ENCODE measurements at places on chromosomes 6 and 20.

- no peak for DNase-seq
Measured at GRCh38 chr6:89999154-89999553, 104.9 kb downstream of the GJA10 start.

DNA sequence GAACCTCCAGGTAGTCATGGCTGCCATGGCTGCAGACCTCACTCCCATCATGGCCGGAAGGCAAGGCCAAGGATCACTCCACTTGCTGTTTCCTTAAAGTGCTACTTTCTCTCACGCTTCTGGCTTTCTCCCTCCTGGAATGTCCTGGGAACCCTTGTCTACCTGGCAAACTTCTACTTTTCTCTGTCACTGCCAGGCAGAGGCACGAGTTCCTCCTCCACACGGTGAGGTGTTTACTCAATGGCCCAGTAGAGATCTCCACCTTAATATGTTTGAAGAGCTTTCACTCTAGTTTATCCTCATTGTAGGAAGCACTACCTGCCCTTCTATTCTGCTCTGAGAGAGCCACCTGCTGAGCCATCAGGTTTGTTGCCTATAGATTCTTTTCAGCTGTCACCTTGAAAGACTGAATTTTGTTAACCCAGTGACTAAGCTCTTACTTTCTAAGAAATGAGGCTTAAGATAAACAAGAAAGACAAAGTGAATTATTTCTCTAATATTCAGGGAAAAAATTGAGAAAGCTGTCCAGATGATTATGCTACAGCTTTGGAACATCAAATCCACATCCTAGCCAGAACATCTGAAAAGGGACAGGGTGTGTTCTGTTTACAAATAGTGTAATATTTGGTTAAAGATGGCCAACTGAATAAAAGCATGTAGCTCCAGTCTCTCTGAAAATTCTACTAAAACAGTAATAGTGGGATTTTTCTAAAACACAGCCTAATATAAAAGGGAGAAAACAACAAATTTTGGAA lies 54.9 kb downstream of the PLAGL1 start:
- no peak for DNase-seq

DNA sequence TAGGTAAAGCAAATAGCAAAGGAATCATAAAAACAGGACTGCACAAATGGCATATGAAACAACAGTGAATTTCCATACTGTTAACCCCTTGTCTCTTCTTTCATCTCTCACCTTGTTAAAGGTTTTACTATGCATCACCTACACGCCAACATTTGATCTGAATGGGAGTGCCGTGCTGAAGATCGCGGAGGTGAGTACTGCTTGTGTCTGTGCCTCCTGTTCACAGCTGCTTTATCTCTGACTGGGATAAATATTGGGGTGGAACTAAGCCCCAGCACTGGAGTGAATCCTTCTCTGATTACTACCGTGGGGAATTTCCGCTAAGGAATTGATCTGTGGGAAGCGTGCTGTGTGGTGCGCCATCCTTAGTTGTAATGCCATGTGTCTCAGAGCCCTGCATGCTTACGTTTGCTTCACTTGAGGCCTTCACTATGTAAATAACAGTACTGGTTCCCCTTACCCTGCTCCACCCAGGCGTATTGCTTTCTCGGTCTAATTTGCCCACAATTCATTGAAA lies 11.4 kb upstream of the PBOV1 start:
- no peak for DNase-seq

GRCh38 chr6:141077355-141078333 lies 1055.1 kb upstream of the GJE1 start:
- no peak for DNase-seq

- no peak for DNase-seq
Measured at GRCh38 chr6:167330750-167331149, 5.9 kb downstream of the TTLL2 start.

DNA sequence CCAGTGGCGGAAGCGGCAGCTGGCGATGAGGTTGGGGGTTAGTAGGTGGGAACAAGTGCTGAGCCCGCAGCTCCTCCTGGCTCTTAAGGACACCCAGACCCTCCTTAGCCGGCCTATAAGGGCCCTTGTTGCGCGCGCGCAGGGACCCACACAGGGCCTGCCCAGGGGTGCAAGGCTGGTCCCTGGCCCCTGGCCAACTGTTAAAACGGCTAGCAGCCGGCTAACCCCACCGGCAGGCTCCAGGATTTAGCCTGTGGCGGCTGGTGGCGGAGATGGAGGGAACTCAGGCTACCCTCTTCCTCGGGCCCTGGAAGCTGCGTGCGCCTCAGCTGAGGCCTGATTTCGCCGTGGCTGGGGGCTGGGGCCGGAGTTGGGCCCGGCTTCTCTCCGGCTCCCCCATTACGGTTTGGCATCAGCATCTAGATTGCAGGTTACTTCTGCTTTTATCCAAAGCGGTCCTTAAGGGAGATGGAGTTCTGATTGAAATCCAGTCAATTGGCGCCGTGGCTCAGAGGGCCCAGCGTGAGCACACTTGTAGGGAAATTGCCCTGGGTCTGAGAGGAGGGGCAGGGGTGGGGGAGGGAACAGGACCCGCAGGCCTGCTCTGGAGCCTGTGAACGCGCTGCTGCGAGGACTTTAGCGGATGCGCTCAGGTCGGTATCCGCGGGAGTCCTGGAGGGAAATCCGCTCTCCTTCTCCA lies 36.9 kb upstream of the CCDC167 start:
- DNase-seq: no peak

DNA sequence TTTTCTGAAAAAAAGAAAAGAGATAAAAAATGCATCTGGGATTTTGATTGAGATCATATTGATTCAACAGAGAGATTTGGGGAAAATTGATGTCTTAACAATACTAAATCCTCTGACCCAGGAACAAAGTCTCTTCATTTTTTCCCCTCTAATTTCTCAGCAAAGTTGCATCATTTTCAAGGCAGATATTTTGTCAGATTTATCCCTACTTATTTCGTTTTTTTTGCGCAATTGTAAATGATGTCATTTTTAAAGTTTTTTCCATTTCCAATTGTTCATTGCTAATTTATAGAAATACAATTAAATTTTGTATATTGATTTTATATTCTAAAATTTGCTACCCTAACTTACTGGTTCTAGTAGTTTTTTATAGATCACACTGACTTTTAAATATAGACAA lies 97.7 kb upstream of the TMEM170B start:
- no peak for DNase-seq

- no peak for DNase-seq
Measured at GRCh38 chr6:31452859-31453258, 45.1 kb upstream of the MICB start.

- no peak for DNase-seq
Measured at GRCh38 chr20:57807401-57808263, 97.8 kb upstream of the PMEPA1 start.

- no peak for DNase-seq
Measured at GRCh38 chr6:52077961-52078625, 9.3 kb downstream of the PKHD1 start.

DNA sequence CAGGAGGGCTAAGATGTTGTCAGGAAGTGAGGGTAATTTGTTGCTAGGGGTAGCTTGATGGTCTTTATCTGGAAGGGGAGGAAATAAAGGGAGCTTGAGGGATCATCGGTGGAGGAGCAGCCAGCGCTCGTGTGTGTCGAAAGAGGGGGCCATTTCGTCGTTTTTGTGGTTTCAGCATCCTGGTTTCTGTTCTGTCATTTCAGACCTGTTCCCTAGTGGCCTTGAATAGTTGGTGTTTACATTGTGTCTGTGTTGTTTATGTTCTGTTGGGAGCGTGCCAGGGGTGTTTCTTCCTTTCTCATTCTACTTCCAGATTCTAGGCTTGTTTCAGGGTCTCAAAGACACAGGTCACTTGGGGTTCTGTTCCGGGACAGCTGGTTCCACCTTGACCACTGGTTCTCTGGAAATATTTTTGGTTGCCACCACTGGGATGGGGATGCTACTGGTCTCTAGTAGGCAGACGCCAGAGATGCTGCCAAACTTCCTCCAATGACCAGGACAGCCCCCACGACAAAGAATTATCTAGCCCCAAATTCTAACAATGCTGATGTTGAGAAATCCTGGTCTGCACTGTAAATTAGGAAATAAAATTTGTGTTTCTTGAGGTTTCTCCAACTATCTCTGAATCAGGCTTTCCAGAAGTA lies 113.9 kb upstream of the NAA20 start:
- no peak for DNase-seq

DNA sequence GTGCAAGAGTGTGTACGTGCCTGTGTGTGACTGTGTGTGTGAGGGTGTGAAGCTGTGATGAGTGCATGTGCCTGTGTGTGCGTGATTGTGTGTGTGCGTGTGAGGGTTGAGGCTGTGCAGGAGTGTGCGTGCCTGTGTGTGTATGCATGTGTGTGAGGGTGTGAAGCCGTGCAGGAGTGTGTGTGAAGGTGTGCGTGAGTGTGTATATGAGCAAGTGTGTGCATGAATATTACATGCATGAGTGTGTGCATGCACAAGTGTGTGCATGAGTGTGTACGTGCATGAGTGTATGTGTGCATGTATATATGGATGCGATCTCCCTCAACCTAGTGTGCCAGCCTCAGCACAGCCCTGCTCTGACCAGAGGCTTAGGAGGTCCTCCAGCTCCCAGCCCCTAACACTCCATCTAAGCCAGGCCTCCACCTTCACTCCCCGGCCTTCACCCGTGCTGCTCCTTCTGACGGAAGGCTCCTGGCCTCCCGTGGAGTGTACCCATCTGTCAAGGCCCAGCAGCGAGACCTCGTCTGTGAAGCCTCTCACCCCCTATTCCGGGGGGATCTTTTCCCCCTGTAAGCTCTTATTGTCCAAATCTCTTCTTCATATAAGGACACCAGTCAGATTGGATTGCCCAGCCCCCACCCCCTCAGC lies 19.9 kb upstream of the PHACTR3 start:
- DNase-seq: no peak

GRCh38 chr6:20409427-20409971 lies 7.8 kb downstream of the E2F3 start:
- no peak for DNase-seq

- no peak for DNase-seq
Measured at GRCh38 chr6:22146931-22147701, 149.7 kb downstream of the PRL start.

- DNase-seq: no peak
Measured at GRCh38 chr6:36221674-36222073, 25.1 kb downstream of the BRPF3 start.

DNA sequence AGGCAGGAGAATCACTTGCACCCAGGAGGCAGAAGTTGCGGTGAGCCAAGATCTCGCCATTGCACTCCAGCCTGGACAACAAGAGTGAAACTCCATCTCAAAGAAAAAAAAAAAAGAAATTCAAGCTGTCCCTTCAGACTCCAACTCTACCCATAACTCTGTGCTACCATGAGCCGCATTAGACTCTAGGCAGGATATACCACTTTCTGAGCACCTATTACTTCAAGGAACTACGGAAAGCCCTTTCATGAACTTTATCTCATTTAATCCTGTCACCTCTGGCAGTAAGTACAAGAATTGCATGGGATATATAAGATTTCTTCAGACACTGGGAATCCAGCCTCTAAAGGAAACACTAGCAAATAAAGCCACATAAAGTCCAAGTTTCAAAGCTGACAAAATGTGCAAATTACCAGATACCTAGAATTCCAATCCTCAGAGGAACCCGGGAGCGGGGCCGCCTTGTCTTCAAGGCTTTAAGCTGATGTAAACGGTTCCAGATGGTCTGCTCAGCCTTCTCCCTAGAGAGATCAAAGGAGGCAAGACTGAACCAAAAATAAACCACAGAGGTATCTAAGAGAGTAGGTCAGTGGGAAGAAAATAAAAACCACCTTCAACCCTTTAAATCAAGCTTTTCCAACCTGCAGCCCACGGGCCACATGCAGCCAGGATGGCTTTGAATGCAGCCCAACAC lies 9.4 kb downstream of the CDK5RAP1 start:
- DNase-seq: no peak

DNA sequence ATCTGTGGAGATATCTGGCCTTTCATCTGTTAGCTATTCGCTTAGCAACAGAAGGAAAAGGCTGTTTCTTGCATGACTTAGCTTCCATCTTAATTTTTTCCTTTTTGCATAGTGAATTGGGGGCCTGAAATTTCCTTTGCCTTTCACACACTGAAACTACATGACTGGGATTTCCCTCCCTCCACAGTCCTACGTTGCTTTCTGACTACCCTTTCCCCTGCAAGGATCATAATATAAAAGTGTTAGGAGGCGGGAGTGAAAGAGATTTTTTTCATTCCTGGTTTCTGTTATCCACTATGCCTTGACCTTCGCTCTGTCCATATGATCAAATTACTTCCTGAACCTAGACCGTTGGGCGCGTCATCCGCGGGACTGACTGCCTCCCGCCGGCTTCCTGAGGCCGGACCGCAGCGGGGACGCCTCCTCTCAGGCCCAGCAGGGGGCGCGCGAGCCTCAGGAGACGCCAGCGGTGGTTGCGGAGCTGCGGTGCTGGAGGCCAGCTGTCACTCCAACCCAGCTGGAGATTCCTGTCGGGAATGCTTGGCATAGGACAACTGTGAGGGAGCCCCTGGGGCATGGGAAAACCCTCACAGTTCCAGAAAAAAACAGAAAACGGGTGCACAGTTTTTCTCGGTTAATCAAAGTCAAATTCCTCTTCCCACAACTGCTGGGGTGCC lies 55.6 kb downstream of the MEP1A start:
- peak; percentile 17 for DNase-seq

GRCh38 chr20:25341716-25342680 lies 48.6 kb downstream of the ABHD12 start:
- no peak for DNase-seq

- DNase-seq: no peak
Measured at GRCh38 chr20:21100578-21101452, 5.3 kb downstream of the LINC00237 start.

DNA sequence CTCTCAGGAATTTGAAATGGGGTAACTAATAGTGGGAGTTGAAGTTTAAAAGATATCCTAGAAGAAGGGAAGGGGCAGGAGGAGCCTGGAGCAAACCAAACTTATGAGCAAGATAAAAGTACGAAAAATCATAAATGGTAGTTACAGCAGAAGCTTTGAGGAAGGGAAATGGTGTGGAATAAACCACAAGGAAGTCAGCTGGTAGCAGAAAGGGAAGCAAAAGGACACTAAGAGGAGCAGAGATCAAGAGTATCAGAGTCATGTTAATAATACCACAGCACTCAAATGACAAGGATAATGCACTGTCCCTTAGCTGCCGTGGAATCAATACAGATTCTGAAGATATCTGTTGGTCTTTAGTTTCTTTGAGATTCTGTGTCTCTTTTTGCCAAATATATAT lies 44.9 kb upstream of the CCDC28A start:
- DNase-seq: no peak

DNA sequence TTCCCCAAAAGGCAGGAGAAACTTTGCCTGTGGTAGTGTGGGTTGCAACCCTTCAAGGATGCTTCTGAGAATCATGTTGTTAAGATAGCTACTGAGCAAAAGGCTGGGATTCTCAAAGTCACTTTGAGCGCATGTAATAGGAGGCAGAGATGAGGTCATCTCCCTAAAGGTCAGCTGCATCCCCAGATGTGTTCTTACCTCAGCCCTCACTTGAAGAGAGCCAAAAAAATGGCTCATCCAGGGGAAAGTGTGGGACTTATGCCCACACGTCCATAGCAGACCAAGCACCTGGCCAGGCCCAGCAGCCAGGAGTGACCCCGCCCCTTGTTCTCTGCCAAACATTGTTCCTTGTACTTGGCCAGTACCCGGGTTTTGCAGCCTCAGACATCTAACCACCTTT lies 187.0 kb upstream of the BMP2 start:
- DNase-seq: no peak
